T-helper 22 cell (primary cell): ENCODE measurements at places on chromosomes 11 and 22.

- no peak for DNase-seq
Measured at GRCh38 chr11:59801160-59801706, 9.3 kb downstream of the MRPL16 start.

- DNase-seq: no peak
Measured at GRCh38 chr22:31332886-31333285, 13.3 kb downstream of the PATZ1 start.

DNA sequence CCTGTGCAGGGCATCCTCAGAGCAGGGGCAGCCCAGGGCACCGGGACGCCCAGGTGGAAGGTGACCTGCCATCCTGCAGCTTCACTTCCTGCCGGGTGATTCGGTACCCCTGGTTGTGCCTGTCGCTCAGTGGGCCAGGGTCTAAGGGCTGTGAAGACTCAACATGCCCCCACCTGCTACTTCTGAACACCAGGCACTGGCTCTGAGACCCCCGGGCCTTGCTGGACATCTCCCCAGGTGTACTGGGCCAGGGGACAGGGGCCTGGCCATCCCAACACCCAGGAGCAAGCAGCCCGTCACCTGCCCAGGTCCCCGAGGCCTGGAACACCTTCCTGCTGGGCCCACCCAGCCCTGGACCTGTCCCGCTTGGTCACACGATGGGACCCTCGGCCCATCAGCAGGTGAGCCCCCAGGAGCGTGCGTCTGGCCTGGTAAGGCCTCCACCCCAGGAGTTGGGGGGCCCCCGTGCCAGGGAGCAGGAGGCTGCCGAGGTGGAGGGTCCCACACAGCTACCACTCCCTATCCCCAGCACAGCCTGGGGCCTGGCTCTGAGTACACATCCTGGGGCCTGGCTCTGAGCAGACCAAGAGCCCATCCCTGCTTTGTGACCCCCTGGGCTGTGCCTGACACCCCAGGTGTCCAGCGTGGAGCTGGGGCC is 3.9 kb upstream of the MUC5B start:
- DNase-seq: no peak

DNA sequence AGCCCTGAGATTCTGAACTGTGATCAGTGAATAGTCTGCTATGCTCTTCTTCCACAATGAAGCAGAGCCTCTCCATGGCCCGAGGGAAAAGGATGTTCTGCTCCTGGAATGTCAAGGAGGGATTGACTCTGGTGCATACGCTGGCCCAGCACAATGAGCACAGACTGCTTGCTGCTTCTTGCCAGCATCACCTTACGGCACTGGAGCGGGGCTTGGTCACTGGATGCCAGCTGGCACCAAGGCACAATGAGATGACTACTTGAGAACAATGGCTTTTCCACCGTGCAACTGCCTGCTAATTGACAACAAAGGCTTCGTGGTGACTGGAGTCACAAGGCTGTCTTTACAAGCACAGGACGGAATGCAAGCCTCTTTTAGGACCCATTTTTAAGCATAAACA is 139.2 kb downstream of the DSCAML1 start:
- no peak for DNase-seq

GRCh38 chr22:36201630-36202319 is at the start of gene APOL4:
TSS of gene APOL4 (minus strand) at chr22:36201809. CDS start at chr22:36201734, 75 bp downstream.
- DNase-seq: no peak

- DNase-seq: no peak
Measured at GRCh38 chr11:102415304-102415916, 37.2 kb downstream of the TMEM123 start.

GRCh38 chr22:25002241-25002985 is 49.9 kb downstream of the KIAA1671 start:
- DNase-seq: no peak

DNA sequence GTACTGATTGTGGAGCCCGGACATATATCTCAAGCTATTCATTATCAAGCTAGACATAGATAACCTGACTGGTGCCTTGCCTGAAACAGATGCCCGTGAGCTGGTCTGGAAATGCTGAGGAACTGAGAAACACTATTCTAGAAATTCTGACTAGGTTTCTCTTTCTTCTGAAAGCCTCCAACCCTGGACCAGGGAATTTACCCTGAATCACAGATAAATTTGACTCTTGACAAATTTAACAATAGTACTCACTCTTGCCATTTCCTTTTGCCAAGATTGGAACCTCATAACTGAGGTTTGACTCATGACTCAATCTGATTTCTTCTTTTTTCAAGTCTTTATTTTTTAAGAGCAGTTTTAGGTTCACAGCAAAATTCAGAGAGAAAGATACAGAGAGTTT is 189.6 kb upstream of the SYN3 start:
- DNase-seq: no peak

DNA sequence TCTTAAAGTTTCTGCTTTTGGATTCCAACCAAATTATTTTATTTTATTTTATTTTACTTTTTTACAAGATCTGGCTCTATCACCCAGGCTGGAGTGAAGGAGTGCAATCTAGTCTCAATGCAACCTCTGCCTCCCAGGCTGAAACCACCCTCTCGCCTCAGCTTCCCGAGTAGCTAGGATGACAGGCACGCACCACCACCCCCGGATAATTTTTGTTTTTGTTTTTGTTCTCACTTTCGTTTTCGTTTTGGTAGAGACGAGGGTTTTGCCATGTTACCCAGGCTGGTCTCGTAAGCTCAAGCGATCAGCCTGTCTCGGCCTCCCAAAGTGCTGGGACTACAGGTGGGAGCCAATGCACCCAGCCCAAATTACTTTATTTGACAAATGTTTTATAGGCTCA is 219.8 kb downstream of the ETS1 start:
- no peak for DNase-seq
